ENCODE measurements at places on chromosomes 1 and 21. TPM values are rescaled to one million over a fixed set of nuclear protein-coding genes. Genes with fewer than 3 reads are reported as not detected.

Gene FBXO28
- 8.1 TPM for polyA plus RNA-seq

Gene GBP6
- polyA plus RNA-seq, result not detected

Gene TNFRSF9
- polyA plus RNA-seq, result 2.9 TPM

Gene ADAMTSL4
- 2.4 TPM for polyA plus RNA-seq

Gene PDIK1L
- 1.3 TPM for polyA plus RNA-seq

Gene SH2D5
- 6.5 TPM for polyA plus RNA-seq

Gene MEX3A
- 15.1 TPM for polyA plus RNA-seq

Gene SEMA6C
- 3.1 TPM for polyA plus RNA-seq

Gene DAB1
- polyA plus RNA-seq, result 2.9 TPM

GRCh38 chr1:218259800-218260199, 25.3 kb upstream of the RRP15 start:
- no peak overlapping the region for H3K4me3 ChIP-seq
- no peak for DNase-seq
- H3K27me3 ChIP-seq, result no peaks in the 10 kb centered on the region
- H3K36me3 ChIP-seq, result no peaks in the 10 kb centered on the region

GRCh38 chr1:30313584-30313983, 409.8 kb downstream of the MATN1 start:
- H3K27ac ChIP-seq, result no peak overlapping the region
- no peaks in the 10 kb centered on the region for H3K27me3 ChIP-seq
- no peaks in the 10 kb centered on the region for H3K36me3 ChIP-seq
- H3K4me1 ChIP-seq, result no peaks in the 10 kb centered on the region
- H3K4me3 ChIP-seq, result no peak overlapping the region

- H3K27ac ChIP-seq, result no peak overlapping the region
- H3K36me3 ChIP-seq, result no peaks in the 10 kb centered on the region
- H3K27me3 ChIP-seq, result peaks cover 15% of the 10 kb centered on the region
- no peak overlapping the region for H3K4me3 ChIP-seq
- DNase-seq, result no peak
These were observed 37.7 kb downstream of the SYF2 start for GRCh38 chr1:25194572-25195020.

GRCh38 chr1:160196143-160196542, 5.8 kb downstream of the CASQ1 start:
- peaks cover 5% of the 10 kb centered on the region for H3K4me1 ChIP-seq
- H3K36me3 ChIP-seq, result no peaks in the 10 kb centered on the region
- H3K27ac ChIP-seq, result no peak overlapping the region
- H3K27me3 ChIP-seq, result no peaks in the 10 kb centered on the region
- H3K4me3 ChIP-seq, result no peak overlapping the region
- DNase-seq, result no peak

- no peaks in the 10 kb centered on the region for H3K36me3 ChIP-seq
- no peaks in the 10 kb centered on the region for H3K27me3 ChIP-seq
- no peaks in the 10 kb centered on the region for H3K4me1 ChIP-seq
- no peak for DNase-seq
- H3K4me3 ChIP-seq, result no peak overlapping the region
- no peak overlapping the region for H3K27ac ChIP-seq
These were observed 604.8 kb upstream of the CXADR start for GRCh38 chr21:16908077-16908476.

GRCh38 chr1:52365071-52365745, 797 bp downstream of the CC2D1B start:
- H3K4me1 ChIP-seq, result no peaks in the 10 kb centered on the region
- peak; percentile 48 for DNase-seq
- H3K36me3 ChIP-seq, result peaks cover 15% of the 10 kb centered on the region
- peak overlapping the region; percentile 93 for H3K4me3 ChIP-seq
- H3K27ac ChIP-seq, result peak overlapping the region; percentile 82

GRCh38 chr1:162756523-162756922, 34.0 kb upstream of the HSD17B7 start:
- no peaks in the 10 kb centered on the region for H3K27me3 ChIP-seq
- H3K36me3 ChIP-seq, result peaks cover 88% of the 10 kb centered on the region
- H3K4me1 ChIP-seq, result no peaks in the 10 kb centered on the region

DNA sequence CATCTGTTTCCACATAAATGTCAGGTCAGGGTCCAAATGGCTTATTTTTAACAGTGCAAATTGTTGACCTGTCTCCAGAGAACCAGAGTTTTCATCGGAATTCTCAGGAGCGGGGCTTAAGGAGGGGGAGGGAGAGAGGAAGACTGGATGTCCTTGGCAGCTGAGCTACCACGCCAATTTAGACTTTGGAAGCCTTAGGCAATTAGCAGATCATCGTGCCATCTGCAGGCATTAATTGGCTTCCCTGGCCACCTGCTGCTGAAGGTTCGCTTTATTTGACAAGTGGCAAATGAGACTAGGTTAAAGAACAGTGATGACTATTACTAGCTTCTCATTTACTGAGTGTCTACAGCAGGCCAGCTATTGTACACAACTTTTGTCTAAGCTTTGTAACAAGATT, 43.7 kb downstream of the HLX start:
- no peaks in the 10 kb centered on the region for H3K4me1 ChIP-seq
- no peaks in the 10 kb centered on the region for H3K36me3 ChIP-seq
- DNase-seq, result no peak
- no peaks in the 10 kb centered on the region for H3K27me3 ChIP-seq
- H3K27ac ChIP-seq, result no peak overlapping the region
- no peak overlapping the region for H3K4me3 ChIP-seq

GRCh38 chr1:201719812-201720521, 109.0 kb upstream of the IPO9 start:
- peaks cover 55% of the 10 kb centered on the region for H3K36me3 ChIP-seq
- no peaks in the 10 kb centered on the region for H3K27me3 ChIP-seq
- H3K4me1 ChIP-seq, result peaks cover 20% of the 10 kb centered on the region
- no peak for DNase-seq
- no peak overlapping the region for H3K27ac ChIP-seq
- no peak overlapping the region for H3K4me3 ChIP-seq

DNA sequence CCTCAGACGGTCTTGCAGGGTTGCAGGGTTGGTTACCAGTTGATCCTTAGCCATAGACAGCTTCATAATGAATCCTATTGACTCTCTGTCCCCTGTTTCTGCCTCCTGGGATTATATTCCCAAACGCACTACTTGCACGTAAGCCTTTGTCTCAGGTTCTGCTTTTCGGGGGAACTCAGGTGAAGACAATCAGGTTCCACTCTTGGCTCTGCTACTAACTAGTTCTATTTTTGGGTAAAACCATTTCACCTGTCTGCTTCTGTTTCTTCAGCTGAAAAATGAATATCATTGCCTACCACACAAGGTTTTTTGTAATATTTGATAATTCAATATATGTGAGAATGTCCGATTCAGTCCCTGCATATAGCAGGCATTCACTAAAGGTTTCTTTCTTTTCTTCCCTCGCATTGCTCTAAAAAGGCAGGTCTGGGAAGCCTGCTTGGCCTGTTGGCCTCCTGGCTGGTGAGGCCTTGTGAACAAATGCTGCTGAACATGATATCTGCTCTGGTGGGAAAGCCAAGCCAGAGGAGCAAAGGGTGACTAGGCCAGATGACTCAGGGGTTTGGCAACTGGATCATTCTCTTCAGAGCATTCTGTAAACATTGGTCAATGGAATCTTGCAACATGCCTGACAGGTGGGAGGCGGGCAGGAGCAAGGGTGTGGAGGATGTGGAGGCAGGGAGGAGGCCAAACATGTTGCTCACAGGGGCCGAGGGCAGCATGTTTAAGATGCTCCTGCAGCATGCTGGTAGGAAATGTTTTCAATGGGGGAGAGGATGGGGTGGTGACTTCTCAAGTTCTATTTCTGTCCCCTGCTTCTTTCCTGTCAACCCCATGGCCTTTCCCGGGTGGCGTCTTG, 23.8 kb downstream of the IER5 start:
- H3K27me3 ChIP-seq, result no peaks in the 10 kb centered on the region
- H3K36me3 ChIP-seq, result no peaks in the 10 kb centered on the region
- H3K4me3 ChIP-seq, result no peak overlapping the region

DNA sequence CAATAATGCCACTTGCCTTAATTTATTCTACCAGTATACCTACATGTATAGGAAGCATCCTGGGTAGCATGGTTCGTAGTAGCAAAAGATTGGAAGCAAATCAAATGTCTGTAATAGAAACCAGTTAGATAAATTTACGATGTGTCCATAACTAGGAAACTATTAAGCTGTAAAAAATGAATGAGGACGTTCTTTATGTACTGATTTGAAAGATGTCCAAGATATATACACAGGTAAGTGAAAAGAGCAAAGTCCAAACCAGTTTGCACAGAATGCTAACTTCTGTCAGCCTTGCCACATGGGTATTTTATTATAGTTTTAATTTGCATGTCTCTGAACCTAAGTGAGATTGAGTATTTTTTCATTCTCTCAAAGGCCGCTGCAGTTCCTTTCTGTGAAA, 251.8 kb upstream of the IRF2BP2 start:
- no peak overlapping the region for H3K4me3 ChIP-seq
- H3K36me3 ChIP-seq, result no peaks in the 10 kb centered on the region
- H3K27ac ChIP-seq, result no peak overlapping the region

DNA sequence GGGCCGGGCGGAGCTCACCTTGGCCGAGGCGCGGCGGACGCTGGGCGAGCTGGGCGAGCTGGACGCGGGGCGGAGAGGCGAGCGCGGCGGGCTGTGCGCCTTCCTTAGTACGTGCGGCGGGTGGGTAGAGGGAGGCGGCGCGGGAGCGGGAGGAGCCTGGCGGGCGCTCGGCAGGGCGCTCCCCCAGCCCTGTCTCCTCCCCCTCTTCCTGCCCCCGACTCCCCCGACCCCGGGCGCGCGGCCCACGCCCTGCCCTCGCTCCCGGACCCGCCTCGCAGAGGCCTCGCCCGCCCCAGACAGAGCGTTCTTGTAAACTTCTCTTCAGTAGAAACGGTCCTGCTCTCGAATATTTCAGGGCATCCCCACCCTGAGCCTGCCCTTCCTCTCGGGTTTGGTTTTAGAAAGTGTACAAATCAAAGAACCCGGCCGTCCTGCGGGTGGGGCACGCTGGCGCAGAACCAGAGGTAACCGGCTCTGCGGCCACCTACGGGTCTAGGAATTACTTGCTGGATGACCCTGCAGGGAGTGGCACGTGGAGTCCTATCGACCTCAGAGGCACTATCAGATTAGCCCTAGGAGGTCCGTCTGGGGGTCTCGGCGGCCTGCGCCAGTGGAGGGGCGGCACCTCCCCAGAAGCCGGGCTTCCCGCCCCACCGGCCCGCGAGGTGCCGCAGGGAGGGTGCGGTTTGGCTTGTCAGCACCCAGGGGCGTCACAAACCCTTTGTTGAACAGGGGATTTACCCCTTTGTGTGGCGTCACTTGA, at the start of gene S100A10:
Gene S100A10 (minus strand): TSS at position 126 of the 763 bp plus-strand sequence. CDS start 7,629 bp downstream, outside the sequence.
- H3K4me3 ChIP-seq, result peak within 1 kb of the TSS; percentile 73
- peaks cover 32% of the 10 kb centered on the region for H3K4me1 ChIP-seq
- peak; percentile 58 for DNase-seq
- H3K36me3 ChIP-seq, result no peaks in the 10 kb centered on the region
- peak within 1 kb of the TSS; percentile 78 for H3K27ac ChIP-seq

- no peak overlapping the region for H3K27ac ChIP-seq
- no peak overlapping the region for H3K4me3 ChIP-seq
- no peaks in the 10 kb centered on the region for H3K36me3 ChIP-seq
- peaks cover 8% of the 10 kb centered on the region for H3K27me3 ChIP-seq
- DNase-seq, result no peak
- no peaks in the 10 kb centered on the region for H3K4me1 ChIP-seq
These were observed 29.9 kb upstream of the DISP1 start for GRCh38 chr1:222784916-222785315.

DNA sequence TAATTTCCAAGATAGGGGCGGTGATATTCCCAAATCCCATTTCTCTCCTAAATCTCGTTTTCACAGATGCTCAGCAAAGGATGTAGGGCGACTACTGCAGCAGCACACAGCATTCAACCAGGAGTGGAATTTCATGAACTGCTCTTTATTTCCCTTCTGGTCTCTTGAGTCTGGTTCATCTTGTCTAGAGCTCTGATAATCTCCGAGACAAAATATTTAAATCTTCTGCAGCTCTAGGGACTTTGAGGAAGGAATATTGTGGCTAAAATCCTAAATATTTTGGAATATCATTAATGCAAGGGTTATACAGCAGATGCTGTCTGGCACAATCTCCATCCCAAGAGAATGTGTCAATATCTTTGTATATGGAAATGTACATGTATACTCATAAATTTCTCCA, 45.4 kb downstream of the KIF26B start:
- DNase-seq, result no peak
- H3K27ac ChIP-seq, result 0 out of 2 replicates have a peak overlapping the region, but pooled peaks have one; percentile 34
- peaks cover 29% of the 10 kb centered on the region for H3K4me1 ChIP-seq
- no peak overlapping the region for H3K4me3 ChIP-seq
- H3K27me3 ChIP-seq, result no peaks in the 10 kb centered on the region

DNA sequence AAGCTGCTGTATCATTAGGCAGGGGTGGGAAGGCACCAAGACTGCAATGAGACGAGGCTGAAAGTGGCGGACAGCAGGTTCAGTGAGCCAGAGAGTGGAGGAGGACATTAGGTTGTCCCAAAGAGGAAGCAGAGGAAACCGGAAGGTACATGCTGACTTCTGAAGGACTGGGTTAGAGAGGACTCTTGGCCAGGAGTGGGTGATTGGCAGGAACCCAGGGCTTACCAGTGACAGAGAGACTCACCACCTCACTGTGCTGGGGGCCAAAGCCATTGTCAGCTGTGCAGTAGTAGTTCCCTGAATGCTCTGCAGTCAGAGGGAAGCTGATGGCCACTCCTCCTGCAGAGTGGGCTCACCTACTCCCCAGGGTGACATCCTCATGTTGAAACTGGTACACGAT, 41.9 kb upstream of the FCRL4 start:
- no peaks in the 10 kb centered on the region for H3K36me3 ChIP-seq
- H3K4me3 ChIP-seq, result no peak overlapping the region
- H3K27ac ChIP-seq, result no peak overlapping the region
- DNase-seq, result no peak
- H3K4me1 ChIP-seq, result no peaks in the 10 kb centered on the region

All from SK-N-SH (cell line).